ENCODE measurements at places on chromosomes 4 and X.

DNA sequence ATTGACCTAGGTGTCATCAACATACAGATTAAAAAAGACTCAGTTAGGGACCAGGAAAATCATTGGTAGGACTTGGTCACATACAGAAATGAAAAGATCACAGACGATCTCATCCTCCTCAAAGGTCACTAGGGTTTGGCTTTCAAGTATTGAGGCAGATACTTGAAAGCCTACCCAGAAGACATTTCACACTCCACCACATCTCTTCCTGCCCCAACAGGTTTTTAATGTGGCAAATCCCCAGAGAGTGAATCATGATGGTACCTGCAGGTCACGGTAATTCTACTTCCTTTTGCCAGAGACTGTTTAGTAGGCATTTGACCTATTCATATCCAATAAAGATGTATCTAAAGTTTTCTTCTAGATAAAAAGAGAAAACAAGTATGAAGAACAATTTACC, 44.1 kb downstream of the INPP4B start:
- H3K4me3 ChIP-seq: no peak overlapping the region
- no peaks in the 10 kb centered on the region for H3K36me3 ChIP-seq
- no peaks in the 10 kb centered on the region for H3K4me1 ChIP-seq
- H3K27ac ChIP-seq: no peak overlapping the region

GRCh38 chr4:183183906-183184535, 85.0 kb downstream of the WWC2 start:
- no peak overlapping the region for H3K27ac ChIP-seq
- H3K27me3 ChIP-seq: no peaks in the 10 kb centered on the region
- no peak for DNase-seq
- H3K36me3 ChIP-seq: peaks cover 42% of the 10 kb centered on the region
- H3K4me3 ChIP-seq: peak overlapping the region; percentile 48

- H3K36me3 ChIP-seq: no peaks in the 10 kb centered on the region
- no peak for DNase-seq
- H3K4me3 ChIP-seq: no peak overlapping the region
- H3K27ac ChIP-seq: no peak overlapping the region
Observed at GRCh38 chrX:28108186-28108945, 127.1 kb upstream of the DCAF8L1 start.

DNA sequence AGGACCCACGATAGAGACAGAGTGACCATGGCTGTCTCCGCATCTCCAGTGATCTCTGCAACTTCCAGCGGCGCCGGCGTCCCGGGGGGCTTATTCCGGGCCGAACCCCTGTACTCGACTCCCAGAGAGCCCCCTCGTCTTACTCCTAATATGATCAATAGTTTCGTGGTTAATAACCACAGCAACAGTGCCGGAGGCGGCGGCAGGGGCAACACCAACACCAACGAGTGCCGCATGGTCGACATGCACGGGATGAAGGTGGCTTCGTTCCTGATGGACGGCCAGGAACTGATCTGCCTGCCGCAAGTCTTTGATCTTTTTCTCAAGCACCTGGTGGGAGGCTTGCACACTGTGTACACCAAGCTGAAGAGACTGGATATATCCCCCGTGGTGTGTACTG, 343 bp downstream of the DACH2 start:
- peak overlapping the region; percentile 99 for H3K4me3 ChIP-seq
- DNase-seq: no peak
- H3K27me3 ChIP-seq: peaks cover 51% of the 10 kb centered on the region
- H3K4me1 ChIP-seq: peaks cover 31% of the 10 kb centered on the region
- peak overlapping the region; percentile 92 for H3K27ac ChIP-seq
- H3K36me3 ChIP-seq: no peaks in the 10 kb centered on the region

DNA sequence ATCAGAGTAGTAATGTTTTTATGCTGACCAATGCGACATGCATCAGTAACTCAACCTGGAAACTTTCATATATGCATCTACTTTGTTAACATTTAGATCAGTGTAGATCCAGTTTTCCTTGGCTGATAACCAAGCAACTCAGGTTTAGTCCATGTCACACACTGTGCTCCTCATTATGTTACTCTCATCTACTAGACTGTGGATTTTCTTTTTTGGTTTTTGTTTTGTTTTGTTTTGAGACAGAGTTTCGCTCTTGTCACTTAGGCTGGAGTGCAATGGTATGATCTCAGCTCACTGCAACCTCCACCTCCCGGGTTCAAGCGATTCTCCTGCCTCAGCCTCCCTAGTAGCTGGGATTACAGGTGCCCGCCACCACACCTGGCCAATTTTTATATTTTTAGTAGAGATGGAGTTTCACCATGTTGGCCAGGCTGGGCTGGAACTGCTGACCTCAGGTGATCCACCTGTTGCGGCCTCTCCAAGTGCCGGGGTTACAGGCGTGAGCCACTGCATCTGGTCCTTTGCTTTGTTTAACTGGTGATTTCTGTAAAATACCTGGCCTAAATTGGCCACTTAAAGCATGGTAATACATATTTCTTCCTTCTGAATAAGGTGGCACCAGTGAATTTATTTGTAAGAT, 48.6 kb downstream of the SMARCAD1 start:
- no peak for DNase-seq
- H3K4me1 ChIP-seq: peaks cover 7% of the 10 kb centered on the region
- H3K36me3 ChIP-seq: peaks cover 58% of the 10 kb centered on the region
- H3K27me3 ChIP-seq: peaks cover 3% of the 10 kb centered on the region

DNA sequence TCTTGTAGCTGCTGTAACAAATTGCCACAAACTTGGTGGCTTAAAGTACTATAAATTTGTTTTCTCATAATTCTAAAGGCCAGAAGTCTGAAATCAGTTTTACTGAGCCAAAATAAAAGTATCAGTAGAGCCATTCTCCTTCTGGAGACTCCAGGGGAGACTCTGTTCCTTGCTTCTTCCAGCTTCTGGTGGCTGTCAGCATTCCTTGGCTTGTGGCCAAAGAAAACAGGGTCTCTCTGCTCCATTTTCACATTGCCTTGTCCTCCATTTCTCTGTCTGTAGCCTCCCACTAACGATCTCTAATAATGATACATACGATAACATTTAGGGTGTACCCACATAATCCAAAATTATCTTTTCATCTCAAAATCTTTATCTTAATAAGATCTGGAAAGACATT, 200.4 kb downstream of the MAB21L2 start:
- DNase-seq: no peak
- no peak overlapping the region for H3K27ac ChIP-seq
- no peak overlapping the region for H3K4me3 ChIP-seq
- peaks cover 2% of the 10 kb centered on the region for H3K27me3 ChIP-seq
- peaks cover 17% of the 10 kb centered on the region for H3K36me3 ChIP-seq

DNA sequence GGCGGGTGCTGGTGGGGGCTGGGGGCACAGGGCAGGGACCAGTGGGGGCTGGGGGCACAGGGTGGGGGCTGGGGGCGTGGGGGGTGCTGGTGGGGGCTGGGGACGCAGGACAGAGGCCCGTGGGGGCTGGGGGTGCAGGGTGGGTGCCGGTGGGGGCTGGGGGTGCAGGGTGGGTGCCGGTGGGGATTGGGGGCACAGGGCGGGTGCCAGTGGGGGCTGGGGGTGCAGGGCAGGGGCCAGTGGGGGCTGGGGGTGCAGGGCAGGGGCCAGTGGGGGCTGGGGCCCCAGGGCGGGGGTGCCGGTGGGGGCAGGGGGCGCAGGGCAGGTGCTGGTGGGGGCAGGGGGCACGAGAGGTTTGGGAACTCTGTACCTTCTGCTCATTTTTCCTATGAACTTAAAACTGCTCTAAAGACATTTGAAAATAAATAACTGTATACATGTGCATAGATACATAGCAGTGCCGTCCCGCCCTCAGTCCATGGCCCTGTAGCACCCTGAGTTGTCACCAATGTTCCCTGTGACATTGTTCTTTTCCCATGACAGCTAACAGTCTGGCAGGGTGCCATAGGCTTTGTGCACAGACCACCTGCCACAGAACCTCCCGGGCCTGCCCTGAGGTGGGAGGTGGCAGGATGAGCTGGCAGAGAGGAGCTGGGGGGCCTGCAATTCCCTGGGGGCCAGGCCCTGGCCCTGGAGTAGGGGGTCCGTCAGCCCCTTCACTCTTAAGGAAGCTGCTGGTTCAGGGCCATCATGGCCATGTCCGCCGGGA, 35.6 kb upstream of the ADRA2C start:
- H3K36me3 ChIP-seq: no peaks in the 10 kb centered on the region
- peaks cover 8% of the 10 kb centered on the region for H3K4me1 ChIP-seq
- no peak overlapping the region for H3K4me3 ChIP-seq
- peaks cover 47% of the 10 kb centered on the region for H3K27me3 ChIP-seq
- DNase-seq: no peak

DNA sequence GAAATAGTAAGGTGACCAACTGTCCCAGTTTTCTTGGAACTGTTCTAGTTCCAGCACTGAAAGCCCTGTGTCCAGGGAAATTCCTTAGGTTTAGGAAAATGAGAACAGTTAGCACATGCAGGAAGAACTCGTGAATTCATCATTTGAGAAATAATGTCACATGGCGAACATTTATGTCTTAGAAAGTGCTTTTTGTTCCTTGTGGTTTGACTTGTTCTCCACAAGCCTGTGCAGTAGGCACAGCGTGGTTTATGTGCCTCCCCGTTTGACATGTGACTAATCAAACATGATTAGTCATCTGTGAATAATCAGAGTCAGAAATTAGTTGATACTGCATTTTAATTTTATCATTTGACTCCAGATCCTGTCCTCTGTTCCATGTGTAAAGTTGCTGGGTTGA, 556.0 kb upstream of the CPEB2 start:
- no peak for DNase-seq
- H3K27me3 ChIP-seq: peaks cover 3% of the 10 kb centered on the region
- H3K27ac ChIP-seq: no peak overlapping the region
- H3K36me3 ChIP-seq: no peaks in the 10 kb centered on the region
- no peak overlapping the region for H3K4me3 ChIP-seq

DNA sequence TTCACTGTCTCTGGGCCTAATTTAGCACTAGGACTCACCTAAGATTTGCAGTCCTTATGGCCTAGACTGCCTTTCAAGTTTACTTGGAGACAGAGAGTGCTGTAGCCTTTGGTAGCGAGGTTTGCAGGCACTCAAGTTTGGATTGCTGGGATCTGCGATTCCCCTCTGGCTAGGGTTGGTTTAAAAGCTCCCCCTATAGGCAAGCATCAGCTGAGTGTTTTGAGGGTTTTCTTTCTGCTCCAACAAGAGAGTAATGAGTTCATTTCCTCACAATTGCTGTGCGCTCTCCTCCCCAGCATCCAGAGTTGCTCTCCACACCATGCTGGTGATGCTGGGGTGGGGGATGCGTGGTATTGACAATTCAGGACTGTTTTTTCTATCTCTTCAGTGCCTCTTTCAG, 206.9 kb downstream of the GLUD2 start:
- no peaks in the 10 kb centered on the region for H3K27me3 ChIP-seq
- no peak for DNase-seq
- no peak overlapping the region for H3K27ac ChIP-seq
- H3K36me3 ChIP-seq: peaks cover 4% of the 10 kb centered on the region
- no peak overlapping the region for H3K4me3 ChIP-seq

DNA sequence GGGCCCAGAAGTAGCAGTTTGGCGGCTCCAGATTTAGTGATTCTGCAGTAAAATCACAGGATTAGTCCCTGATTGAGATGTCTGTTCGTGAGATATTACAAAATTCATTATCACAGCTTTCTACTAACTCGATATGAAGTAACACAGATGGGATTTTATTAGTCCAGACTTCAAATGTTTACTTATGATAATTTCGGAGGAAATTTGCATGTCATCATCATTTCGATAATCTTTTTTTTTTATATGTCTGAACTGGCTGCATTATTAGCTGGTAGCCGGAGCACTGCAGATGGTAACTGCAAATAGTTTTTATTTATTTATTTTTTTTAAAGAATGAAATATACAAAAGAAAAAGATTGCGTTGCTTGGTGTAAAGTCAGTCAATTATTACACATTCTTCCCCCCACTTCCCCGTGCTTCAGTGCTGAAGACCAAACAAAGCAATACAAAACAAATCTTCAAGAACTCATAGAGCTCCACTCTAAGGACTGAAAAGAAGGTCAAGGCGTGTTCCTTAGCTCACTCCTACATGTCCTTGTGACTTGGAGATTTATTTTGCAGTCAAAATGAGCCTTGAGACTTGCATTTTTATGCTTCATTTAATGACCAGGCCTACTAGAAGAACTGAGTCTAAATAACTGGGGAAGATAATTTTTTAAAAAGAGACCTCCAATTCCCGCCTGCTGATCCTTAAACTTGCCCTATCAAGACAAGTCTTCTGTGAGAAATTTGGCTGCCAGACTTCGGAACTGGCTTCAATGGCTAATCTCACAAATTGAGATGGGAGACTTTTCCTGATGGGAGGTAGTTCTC, 11.7 kb upstream of the PITX2 start:
- H3K27ac ChIP-seq: no peak overlapping the region
- no peak for DNase-seq
- H3K4me3 ChIP-seq: peak overlapping the region; percentile 57
- peaks cover 81% of the 10 kb centered on the region for H3K4me1 ChIP-seq
- no peaks in the 10 kb centered on the region for H3K36me3 ChIP-seq

DNA sequence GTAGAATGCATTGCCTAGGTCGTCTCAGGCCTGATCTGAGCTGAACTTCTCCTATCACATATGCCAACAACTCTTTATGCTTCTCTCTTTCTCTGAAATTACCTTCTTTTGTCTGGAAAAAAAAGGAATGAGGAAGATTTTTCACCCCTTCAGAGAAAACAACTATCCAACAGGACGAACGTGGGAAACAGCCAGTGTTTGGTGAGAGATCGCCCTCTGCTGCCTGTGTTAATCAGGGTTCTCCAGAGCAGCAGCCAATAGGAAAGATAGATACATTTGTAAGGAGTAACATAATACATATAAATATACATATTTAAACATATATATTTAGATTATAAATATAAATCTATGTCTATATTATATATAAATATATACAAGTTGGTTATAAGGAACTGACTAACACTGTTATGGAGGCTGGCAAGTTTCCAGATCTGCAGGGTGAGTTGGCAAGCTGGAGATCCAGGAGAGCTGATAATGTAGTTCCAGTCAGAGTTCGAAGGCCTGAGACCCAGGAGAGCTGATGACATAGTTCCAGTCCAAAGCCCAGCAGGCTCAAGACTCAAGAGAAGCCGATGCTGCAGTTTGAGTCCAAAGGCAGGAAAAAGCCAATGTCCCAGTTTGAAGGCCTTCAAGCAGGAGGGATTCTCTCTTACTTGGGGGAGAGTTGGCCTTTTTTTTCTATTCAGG, 13.3 kb downstream of the CETN2 start:
- peak; percentile 24 for DNase-seq
- no peaks in the 10 kb centered on the region for H3K4me1 ChIP-seq
- no peak overlapping the region for H3K4me3 ChIP-seq
- peaks cover 14% of the 10 kb centered on the region for H3K27me3 ChIP-seq
- H3K27ac ChIP-seq: no peak overlapping the region

GRCh38 chr4:38728631-38729141, 54.1 kb downstream of the TLR10 start:
- no peak overlapping the region for H3K4me3 ChIP-seq
- H3K27me3 ChIP-seq: no peaks in the 10 kb centered on the region
- H3K36me3 ChIP-seq: peaks cover 7% of the 10 kb centered on the region

GRCh38 chr4:70182517-70183167, 12.9 kb upstream of the ODAM start:
- H3K4me3 ChIP-seq: no peak overlapping the region
- no peaks in the 10 kb centered on the region for H3K36me3 ChIP-seq
- peaks cover 4% of the 10 kb centered on the region for H3K27me3 ChIP-seq
- DNase-seq: no peak
- H3K4me1 ChIP-seq: no peaks in the 10 kb centered on the region
- H3K27ac ChIP-seq: no peak overlapping the region

GRCh38 chrX:45986971-45987370, 558.2 kb downstream of the ZNF674 start:
- no peak overlapping the region for H3K4me3 ChIP-seq
- H3K36me3 ChIP-seq: no peaks in the 10 kb centered on the region

GRCh38 chr4:9927341-9928007, 93.8 kb downstream of the SLC2A9 start:
- no peaks in the 10 kb centered on the region for H3K36me3 ChIP-seq
- no peak overlapping the region for H3K27ac ChIP-seq
- no peak overlapping the region for H3K4me3 ChIP-seq
- peaks cover 41% of the 10 kb centered on the region for H3K27me3 ChIP-seq
- no peak for DNase-seq

Data from nephron progenitor cell (in vitro differentiated cells).